Skin of body (tissue), 3 donors: ENCODE measurements at places on chromosomes 5 and 9. TPM values are rescaled to one million over a fixed set of nuclear protein-coding genes. Genes with fewer than 3 reads are reported as not detected.

OR1Q1 gene
- total RNA-seq, result not detected

HSPB3 gene
- total RNA-seq, result 15.3 TPM

DNA sequence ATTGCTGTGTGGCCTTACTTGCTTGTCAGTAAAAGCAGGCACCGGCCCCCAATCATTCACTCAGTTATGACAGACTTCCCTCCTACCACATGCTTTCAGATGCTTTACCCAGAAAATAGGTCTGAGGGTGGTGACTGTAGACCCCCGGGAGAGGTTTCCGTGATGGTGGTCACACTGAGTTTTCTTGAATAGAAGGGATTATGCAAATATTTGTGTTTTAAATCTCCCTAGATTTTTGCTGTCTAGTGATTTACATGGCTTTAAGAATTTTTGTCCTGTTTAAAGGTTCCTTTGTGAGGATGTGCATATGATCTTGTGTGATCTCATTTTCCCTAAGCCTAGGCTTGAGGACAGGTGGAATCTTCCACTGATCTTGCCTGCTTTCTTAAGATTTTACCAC is 281.7 kb downstream of the FANCC start:
- no peak for DNase-seq

DNA sequence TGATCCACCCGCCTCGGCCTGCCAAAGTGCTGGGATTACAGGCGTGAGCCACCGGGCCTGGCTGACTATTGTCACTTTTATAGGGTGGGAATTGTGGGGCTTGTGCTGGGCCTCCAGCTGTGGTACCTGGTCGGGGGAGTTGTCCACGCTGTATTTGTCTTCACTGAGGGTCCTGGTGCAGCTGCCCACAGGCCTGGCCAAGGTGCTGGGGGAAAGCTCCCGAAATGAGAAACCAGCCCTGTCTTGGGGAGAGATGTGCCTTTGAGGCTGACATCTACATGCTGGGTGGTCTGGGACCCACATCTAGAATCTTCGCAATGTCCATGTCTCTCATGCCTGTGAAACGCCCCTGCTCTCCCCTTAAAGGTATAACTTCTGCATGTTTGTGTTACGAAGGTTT is 2.6 kb downstream of the EXOC3 start:
- DNase-seq, result no peak

GRCh38 chr5:3517348-3517747 is 78.3 kb upstream of the IRX1 start:
- no peak for DNase-seq

- no peak for DNase-seq
Measured at GRCh38 chr5:81724108-81724507, 26.8 kb downstream of the SSBP2 start.

GRCh38 chr9:92964607-92965060 is 17.3 kb downstream of the FGD3 start:
- no peak for DNase-seq

GRCh38 chr9:38422555-38423260 is 1.5 kb downstream of the IGFBPL1 start:
- DNase-seq, result no peak

DNA sequence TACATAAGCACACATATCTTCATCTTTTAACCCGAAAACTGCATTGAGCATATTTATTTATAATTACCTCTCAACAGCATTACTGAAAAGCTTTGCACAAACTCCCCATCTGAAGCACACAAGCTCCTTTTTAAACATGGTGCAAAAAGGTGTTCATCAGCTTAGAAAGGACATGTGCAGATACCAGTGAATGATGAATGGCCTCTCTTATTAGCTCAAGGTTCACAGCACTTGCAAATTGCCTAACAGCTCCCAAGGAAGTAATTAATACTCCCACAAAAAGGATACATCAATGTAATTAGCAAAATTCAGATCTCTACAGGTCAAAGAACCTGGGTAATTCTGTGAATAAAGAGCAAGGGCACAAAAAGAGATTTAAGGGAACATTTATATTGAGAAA is 422.0 kb downstream of the HINT1 start:
- no peak for DNase-seq

- peak; percentile 22 for DNase-seq
Measured at GRCh38 chr5:9456435-9457042, 89.3 kb downstream of the SEMA5A start.

GRCh38 chr5:172008111-172008455 is 1.6 kb upstream of the FBXW11 start:
- DNase-seq, result no peak

DNA sequence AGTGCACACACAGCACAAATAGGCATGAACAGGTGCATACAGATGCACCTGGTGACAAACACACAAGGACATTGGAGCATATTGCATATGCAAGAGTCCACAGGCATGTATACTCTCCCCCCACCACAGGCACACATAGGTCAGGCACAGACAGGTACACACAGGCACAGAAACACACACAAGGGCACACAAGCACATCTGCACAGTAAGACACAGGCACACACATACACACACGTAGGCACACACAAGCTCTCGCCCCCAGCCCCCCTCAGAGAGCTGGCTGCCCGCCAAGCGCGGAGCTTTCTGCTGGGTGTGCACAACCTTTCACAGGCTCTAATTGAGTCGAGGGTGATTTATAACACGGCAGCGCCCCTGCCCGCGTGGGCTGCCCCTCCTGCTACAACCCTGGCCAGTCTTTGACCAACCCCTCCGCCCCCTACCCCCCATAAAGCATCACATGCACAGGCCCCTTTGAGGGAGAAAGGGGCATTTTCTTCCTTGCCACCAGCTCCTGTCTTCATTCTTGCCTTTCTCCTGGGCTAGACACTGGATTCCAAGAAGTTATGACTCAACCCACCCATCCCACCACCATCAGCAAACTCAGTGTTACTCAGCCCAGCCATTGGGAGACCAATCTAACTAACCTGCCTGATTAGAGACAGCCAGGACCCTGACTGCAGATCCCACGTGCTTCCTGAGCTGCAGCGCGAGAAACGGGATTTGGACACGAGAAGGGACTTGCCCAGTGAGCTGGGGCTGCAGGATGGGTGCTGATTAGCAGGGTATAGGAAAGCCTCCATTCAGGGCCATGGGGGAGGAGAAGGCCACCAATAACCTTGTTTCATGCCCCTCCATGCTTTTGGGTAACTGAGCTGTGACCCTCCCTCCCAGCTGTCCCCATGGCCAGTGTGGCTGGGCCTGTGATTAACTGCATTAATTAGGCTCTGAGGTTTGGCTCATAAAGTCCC is 42.8 kb upstream of the PSD2 start:
- no peak for DNase-seq

GRCh38 chr9:83451308-83451707 is 86.9 kb downstream of the FRMD3 start:
- DNase-seq, result no peak
